PC-3 (cell line): ENCODE measurements at places on chromosomes 11 and 22. TPM values are rescaled to one million over a fixed set of nuclear protein-coding genes. Genes with fewer than 3 reads are reported as not detected.
A peak's percentile ranks its signal among the peaks of the same experiment; 100 is the strongest.

Gene MGAT3
- 0.06 TPM in 1 of 2 replicates, not detected in the other for total RNA-seq

DNA sequence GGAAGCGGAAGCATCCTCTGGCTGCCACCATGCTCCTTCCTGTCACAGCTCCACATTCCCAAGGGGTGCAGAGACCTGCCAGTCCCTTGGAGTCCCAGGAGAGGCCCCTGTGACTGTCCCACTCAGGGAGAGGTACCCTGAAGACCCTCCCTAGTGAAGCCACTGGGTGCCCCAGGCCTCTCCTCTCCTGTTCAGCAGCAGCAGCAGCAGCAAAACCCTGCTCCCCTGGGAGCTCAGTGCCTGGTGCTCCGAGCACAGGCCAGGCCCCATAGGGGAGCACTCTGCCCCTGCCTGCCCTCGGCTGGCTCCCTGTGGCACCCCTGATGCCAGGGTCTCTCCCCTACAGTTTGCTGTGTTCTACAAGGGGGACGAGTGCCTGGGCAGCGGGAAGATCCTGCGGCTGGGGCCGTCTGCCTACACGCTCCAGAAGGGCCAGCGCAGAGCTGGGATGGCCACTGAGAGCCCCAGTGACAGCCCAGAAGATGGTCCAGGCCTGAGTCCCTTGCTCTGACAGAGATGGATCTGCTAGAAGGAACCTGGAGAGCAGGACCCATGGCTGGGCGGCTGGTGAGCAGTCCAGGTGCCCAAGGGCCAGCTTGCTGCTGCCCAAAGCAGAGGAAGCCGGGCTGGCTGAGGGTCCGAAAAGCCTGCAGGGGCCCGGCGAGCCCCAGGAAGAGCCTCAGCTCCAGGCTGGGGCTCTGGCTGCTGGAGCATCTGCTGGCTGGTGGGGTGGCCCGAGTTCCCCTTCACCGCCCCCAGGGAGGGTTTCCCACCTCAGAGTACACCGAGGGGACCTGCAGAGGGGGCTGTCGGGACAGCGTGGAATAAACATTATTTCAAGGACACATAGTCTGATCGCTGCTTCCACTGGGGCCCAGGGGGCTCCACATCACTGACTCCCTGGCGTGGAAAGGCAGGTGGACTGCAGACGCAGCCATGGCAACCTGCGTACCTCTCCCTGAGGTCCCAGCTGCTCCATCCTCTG lies 21.3 kb downstream of the TRMU start:
- no peak for DNase-seq

DNA sequence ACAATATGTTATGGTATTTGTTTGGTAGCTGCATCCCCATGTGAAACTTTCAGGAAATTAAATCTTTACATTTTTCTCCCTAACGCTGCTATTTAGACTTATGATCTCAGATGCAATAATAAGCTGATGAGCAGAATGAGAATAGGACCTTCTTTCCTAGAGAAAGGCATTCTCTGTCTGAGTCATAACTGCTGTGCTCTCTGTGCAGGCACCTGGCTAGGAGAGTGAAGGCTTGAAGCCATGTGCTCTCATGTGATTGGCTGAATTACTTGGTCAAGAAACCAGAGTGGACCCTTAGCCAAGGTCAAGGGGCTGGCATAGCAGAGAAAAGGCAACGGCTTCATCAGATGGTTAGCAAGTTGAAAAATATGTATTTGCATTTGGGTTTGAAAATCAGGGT lies 185.0 kb downstream of the ADAMTS15 start:
- peak; percentile 67 for DNase-seq

Gene CHST1
- total RNA-seq: not detected in 2 replicates

DNA sequence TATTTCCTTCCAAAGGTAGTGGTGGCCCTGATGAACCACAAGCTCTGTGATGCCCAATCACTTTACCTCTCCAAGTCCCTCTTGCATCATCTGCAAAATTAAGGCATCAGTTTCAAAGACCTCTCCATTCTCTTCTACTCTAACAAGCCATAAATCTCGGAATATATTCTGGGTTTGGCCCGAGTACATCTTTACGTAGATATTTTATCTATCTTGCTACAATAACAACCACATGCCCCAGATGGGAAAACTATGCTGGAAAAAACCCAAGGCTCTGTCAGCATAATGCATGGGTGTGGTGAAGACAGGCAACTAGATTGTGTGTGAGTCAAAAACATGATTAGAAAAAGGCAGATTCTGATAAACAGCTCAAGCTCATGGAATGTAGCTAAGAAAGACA lies 228.2 kb upstream of the BLID start:
- peak; percentile 63 for DNase-seq

- no peak for DNase-seq
Observed at GRCh38 chr11:86615487-86615886, 56.9 kb downstream of the ME3 start.

- peak; percentile 91 for DNase-seq
Observed at GRCh38 chr11:109015283-109015682, 350.4 kb downstream of the DDX10 start.

DNA sequence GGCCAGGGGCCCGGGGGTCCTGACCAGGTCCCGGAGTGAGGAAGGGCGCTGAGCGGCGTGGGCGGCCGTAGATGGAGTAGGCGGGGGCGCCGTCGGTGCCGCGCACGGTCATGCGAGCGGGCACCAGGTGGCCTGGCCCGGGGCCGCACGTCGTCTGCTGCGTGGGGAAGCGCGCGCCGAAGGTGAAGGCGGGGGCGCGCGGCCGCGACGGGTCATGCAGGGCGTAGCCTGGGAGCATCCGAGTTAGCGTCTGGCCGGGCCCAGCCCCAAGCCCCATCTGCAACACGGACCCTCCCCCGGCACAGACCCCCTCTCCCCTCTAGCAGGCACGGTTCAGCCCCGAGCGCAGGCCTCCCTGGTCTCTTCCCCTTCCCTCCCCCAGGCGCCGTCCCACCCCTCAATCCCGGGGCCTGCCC lies 1.7 kb upstream of the TYMP start:
- peak; percentile 40 for DNase-seq

- DNase-seq: no peak
Observed at GRCh38 chr22:45007391-45008185, 2.2 kb downstream of the PHF21B start.

- DNase-seq: no peak
Observed at GRCh38 chr11:65431451-65432099, 9.0 kb downstream of the NEAT1 start.

Gene SHISA8
- not detected in 2 replicates for total RNA-seq

Gene GSTT2
- not detected in 2 replicates for total RNA-seq

Gene CASP5
- not detected in 2 replicates for total RNA-seq

DNA sequence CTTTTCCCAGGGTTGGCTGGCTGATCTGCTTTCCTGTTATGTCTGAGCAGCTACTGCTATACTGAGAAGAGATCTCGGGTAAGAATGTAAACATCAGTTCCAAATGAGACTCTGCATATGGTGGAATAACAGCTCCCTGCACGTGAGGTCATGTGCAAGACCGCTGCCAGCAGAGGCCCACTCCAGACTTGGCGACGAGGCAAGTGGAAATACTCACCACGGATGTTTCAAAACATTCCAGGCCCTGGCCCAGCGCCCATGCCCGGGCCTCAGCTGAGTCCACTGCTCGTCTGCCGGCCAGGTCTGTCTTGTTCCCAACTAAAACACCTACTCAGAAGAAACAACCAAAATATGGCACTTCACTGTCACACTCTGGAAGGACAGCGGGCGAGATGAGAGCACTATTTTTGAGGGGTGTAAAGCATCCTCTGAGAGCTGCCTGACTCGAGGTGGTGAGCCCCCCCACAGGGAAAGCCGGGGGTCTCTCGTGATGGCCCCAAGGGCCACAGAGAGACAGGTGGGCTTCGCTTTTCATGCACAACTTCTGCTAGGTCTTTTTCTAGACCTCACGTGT lies 13.1 kb downstream of the IFT27 start:
- DNase-seq: no peak

- DNase-seq: no peak
Observed at GRCh38 chr11:35917676-35918075, 26.2 kb upstream of the LDLRAD3 start.

GRCh38 chr11:33016654-33017053 lies 976 bp downstream of the DEPDC7 start:
- DNase-seq: peak; percentile 19

Gene PKDREJ
- total RNA-seq: not detected in 2 replicates

DNA sequence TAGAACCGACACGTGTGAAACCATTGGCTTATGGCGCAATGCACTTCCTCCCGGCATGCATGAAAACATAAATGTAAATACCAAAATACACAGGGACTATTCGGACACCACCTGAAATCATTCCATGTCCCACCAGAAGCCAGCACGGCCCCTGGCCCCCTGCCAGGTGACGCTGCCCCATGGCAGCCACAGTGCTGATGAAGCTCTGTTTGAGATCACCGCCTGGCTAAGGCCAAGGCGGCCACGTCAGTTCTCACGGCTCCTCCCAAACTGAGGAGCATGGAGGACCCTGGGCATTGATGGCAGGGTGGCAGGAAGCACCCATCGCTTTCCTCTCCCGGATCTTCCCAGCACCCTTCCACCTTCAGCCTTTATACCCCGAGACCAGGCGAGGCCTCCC lies 89.5 kb downstream of the CDKN1C start:
- DNase-seq: no peak

GRCh38 chr11:623999-624704 lies 603 bp downstream of the CDHR5 start:
- peak; percentile 64 for DNase-seq

DNA sequence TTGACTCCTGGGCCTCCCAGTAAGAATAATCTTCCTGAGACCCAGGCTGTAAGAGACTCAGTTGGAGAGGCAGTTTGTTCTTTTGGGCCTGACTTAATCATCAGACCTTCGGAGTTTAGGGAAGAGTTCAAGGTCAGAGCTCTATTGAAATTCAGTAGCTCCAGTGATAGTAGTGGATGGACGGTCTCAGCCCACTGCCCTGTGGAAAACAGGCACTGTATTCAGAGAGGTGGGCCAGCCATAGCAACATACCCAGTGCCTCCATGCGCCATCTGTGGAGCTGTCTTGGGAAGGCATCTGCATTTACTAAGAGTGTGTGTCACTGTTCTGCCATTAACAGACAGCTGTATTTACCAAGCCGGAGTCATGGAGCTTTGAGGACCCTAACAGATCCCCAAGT lies 2.9 kb downstream of the SMARCB1 start:
- DNase-seq: no peak

GRCh38 chr11:61885166-61885778 lies 6.1 kb downstream of the FADS3 start:
- DNase-seq: no peak

GRCh38 chr11:96448225-96448624 lies 58.4 kb downstream of the JRKL start:
- DNase-seq: no peak

Gene C11orf65
- 0.62 and 2.7 TPM in 2 replicates for total RNA-seq

DNA sequence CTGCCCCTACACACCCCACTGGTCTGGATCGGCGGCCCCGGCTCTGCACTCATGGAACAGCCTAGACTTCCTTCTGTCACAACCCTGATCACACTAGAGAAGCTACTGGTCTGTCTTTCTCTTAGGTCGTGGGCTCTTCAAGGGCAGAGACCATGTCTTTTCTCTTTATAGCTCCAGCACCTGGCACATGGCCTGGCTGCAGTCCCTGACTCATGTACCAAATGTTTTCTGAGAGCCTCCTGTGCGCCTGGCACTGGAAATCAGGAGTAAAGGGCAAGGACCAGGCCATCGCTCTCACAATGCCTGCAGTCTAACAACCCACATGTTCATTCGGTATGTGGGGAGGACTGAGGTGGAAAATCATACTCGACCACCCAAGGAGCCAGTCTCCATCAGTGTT lies 7.5 kb downstream of the ASCC2 start:
- peak; percentile 39 for DNase-seq

GRCh38 chr22:28013611-28014010 lies 94.6 kb upstream of the PITPNB start:
- no peak for DNase-seq

GRCh38 chr11:122695076-122695615 lies 39.6 kb downstream of the UBASH3B start:
- DNase-seq: no peak

Gene TSKU
- 32.1 and 39.2 TPM in 2 replicates for total RNA-seq

DNA sequence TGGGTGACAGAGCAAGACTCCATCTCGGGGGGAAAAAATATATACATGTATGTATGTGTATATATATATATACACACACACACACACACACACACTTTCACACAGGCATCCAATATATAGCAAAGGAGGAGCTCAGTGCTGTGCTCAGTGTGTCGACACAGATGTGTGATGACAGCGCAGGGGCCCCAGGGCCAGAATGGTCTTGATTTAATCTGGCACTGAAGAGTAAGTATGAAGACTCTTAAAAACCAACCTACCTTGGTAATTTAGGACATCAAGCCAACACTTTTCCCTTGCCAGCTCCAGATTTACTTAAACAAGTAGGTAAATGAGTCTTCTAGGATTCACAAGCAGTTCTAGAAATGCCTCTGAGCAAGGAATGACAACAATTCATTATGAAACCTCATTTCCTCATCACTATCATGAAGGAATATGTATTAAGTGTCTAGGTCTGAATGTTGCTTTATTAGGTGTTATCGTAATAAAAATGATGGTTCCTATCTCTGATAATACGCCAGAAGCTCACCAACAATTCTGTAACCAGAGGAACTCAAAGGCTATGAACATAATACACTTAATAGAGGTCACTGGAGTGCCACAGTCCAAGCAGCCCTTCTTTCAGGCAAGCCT lies 71.5 kb downstream of the SGSM3 start:
- no peak for DNase-seq

DNA sequence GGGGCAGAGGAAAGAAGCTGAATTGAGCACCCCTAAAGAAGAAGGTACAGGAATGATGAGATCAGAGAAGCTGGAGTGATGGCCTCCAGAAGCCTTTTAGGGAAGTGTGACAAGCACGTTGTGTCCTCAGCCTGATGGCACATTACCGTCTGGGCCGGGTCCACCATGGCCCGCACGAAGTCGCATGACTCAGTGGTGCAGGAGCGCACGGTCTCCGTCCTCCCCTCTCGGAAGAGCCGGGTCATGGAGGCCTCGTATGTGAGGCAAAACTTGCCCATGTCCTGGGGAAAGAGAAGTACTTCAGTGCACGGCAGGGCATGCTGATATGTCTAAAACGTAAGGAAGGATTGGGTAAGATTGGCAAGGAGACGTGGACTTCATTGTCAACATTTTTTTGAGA lies 11.2 kb upstream of the TESMIN start:
- DNase-seq: no peak

Gene FREY1
- total RNA-seq: 0.15 and 2.1 TPM in 2 replicates
